ENCODE measurements at places on chromosomes 3 and 15.

GRCh38 chr3:139935866-139936817 lies 1.2 kb downstream of the CLSTN2 start:
- no peak for DNase-seq

GRCh38 chr3:113111011-113111707 lies 100.2 kb upstream of the BOC start:
- no peak for DNase-seq

DNA sequence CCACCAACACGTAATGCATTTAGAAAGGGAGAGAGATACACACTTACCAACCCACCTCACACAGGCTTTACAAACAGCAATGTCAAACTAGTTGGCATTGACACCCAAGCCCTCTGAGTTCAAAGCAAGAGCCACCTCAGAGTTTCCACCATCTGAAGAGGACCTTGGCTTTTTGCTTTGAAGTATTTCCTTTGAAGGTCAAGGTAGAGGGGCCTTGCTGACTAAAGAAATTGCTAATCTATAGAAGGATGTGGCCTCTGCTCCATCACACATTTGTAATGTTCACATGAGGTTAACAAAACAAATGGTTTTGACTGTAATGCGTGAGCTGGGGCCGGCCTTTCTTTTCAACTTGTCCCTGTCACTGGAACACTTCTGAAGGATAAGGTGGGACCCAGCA lies 117.7 kb downstream of the POLR2M start:
- no peak for DNase-seq

DNA sequence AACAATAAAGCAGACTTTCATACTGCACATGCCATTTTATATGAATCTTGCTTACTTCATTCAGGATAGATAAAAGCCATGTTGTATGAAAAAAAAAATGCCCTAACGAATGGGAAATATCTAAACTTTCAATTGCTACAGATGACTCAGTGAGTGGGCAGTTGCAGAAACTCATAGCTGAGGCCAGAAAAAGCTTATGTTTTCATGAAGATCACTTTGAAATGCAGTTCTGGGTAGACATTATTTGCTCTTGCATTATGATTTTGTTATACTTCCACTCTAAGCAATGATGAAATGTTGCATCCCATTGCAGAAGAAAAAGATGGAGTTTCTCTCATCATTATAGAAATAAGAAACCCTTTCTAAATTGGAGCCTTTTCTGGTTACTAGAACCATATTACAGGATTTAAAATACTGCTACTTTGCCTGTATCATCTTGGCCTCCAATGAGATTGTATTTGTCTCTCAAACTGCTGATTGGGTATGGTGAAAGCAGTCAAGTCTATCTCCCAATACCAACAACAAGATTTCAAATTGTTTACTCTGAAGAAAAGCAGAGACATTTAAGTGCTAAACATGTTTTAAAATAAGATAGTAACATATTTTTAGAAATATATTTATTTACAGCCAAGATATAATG lies 17.0 kb downstream of the PEAK1 start:
- no peak for DNase-seq

GRCh38 chr3:150253622-150254021 lies 154.5 kb upstream of the TSC22D2 start:
- DNase-seq, result no peak

DNA sequence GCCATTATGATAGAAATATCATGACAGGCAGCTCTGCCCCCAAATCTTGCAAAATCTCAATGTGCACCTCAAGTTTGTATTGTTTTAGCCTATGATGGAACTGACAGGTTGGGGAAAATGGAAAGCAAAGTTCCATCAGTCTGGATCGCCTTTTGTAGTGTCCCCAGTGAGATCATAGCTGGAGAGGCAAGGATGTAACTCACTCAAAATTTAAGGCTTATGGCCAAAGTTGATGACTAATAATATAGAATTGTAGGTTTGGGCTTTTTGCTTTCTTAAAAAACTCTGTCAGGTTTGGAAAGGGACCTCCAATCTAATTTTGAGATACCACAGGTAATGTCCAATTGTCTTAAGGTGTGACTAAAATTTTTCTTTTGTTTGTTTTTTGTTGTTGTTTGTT lies 1.4 kb upstream of the ACP3 start:
- no peak for DNase-seq

DNA sequence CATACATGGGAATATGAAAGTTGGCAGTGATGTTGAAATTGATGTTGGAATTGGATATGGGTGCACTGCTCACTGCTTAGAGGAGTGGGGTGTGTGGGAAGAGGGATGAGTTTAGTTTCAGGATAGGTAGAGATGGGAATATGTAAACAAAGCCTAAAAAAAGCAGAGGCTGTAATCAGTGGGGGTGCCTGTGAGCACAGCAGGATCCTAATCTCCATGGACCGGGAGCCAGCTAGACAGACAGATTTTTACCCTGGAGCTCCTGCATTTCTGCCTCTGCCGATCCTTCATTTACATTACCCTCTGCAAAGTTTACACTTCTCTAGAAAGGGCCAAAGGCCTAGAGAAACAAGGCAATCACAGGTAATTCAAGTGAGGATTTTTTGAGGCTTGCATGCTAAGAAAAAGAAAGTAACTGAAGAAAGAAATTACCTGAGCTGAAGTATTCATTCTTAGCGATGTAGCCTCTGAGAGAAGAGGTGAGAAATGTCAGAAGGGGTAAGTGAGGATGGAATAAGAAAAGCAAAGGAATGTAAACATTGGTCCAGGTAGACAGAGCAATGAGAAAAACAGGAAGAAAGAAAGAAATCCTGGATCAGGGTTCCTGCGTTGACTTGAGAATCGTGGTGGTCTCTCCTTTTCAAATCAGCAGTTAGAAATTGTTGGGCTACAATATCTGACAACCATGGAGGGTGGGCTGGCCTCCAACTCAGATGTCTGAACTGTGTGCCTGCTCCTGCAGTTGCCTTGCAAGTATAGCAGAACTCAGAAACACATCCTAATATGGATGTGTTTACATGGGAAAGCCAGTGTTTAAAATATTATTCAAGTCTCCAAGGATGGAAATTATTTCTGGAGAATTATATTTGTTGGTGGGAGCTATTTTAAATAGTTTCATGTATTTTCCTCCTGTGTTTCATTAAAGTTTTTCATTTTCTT lies 79.8 kb downstream of the CRTC3 start:
- no peak for DNase-seq

DNA sequence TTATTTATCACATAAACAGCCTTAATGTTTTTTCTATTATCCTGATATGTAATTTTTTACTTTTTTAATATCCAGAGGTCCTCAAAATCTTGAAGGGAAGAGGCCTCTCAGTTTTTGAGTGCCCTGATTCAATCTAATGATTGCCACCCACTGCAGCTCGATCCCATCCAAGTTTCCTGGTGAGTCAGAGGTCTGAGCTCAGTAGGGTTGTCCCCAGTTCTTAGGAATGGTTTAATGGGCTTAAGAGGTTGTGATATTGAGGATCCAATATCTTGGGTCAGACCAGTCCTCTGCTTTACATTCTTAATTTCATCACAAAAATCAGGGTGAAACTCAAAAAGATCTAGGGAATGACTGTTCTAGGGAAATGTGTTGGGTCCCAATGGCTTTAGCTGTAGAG lies 238.5 kb downstream of the NSUN3 start:
- no peak for DNase-seq

DNA sequence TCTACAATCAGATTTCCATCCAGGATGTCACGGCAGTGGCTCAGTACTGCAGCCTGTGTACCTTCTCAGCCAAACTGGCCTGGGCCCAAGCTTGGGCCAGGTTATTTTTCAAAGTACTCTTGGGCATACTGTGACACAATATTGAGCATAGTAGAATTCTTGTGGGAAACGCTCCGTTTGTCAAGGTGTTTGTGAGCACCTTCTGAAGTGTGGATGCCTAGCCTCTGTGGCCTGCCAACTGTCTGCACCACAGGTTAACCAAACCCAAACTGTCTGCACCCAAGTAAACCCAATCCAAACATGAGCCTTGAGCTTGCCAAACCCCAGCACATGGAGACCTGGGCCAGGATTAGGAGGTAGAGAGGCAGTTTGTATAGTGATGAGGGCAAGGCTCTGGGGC lies 25.4 kb downstream of the CTDSPL start:
- DNase-seq, result no peak

DNA sequence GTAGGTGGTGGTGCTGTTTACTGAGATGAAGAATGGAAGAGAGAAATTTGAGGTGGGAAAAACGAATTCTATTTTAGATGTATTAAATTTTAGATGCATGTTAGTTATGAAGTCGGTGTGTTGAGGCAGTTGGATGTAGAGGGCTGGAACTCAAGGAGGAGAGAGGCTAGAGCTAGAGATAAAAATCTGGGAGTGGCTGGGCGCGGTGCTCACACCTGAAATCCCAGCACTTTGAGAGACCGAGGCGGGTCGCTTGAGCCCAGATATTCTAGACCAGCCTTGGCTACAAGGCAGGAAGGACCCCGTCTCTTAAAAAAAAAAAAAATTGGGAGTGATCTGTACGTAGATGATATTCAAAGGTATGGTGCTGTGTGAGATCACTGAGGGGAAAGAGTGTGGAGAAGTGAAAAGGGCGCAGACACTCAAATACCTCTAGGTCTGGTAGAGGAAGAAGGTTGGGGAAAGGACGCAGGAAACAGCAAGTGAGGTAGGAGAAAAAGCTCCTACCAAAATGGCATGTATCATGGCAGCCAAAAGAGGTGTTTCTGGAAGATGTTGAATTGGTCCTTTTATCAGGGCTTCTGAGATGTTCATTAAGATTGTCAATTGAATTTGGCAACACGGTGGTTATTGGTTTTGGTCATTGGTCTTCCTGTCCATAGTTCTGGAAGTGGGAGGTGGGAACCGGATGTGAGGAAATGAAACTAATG lies 1.8 kb downstream of the YEATS2 start:
- no peak for DNase-seq

GRCh38 chr3:61903074-61903473 lies 341.7 kb downstream of the PTPRG start:
- DNase-seq, result no peak

DNA sequence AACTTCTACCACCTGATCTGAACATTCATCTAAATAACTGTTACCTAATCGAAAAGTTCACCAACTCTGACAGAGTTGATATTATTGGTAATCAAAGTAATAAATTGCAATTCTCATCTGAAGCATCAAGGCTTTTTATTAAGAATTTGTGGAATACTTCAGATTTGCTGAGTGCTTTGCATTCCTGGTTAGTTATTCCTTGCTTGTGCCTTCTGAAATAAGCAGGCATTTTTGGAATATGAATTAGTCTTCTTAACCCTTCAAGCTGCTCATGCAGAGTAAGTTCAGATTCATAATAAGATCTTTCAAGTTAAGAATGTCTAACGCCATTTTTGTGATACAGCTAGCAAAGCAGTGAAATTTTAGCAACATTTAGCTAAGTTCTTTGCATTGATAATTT lies 188.5 kb downstream of the ALCAM start:
- no peak for DNase-seq

DNA sequence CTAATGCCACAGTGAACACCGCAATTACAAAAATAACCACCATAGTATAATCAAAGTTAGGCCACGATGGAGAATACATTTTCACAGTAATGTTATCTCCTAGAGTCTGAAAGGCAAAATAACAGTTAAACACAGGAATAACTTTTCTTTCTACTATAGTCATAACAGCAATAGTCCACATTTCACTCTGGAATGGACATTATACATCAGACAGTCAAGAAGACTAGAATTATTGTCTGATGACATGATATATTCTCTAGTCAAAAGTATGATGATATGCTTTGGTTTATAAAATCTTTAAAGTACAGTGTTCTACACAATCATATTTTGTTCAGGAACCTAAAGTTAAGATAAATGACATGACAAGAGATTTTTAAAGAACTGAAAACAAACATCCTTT lies 18.0 kb downstream of the SPPL2A start:
- no peak for DNase-seq

- no peak for DNase-seq
Measured at GRCh38 chr3:176562331-176562730, 635.0 kb downstream of the TBL1XR1 start.

Measured in stimulated activated CD8-positive, alpha-beta memory T cell treated with anti-CD3 and anti-CD28 coated beads, Interleukin-4, amount 100 ng/mL, for 24 hours (primary cell).